ENCODE measurements at places on chromosomes 7 and 10. TPM values are rescaled to one million over a fixed set of nuclear protein-coding genes. Genes with fewer than 3 reads are reported as not detected.

GRCh38 chr7:43756368-43757072, 2.0 kb upstream of the BLVRA start:
- DNase-seq = peak; percentile 70

- DNase-seq = no peak
Measured at GRCh38 chr7:126953461-126953860, 299.3 kb downstream of the GRM8 start.

GRCh38 chr7:50216626-50217025, 87.9 kb upstream of the IKZF1 start:
- no peak for DNase-seq

- no peak for DNase-seq
Measured at GRCh38 chr10:69976795-69977546, 75.7 kb upstream of the MACROH2A2 start.

DNA sequence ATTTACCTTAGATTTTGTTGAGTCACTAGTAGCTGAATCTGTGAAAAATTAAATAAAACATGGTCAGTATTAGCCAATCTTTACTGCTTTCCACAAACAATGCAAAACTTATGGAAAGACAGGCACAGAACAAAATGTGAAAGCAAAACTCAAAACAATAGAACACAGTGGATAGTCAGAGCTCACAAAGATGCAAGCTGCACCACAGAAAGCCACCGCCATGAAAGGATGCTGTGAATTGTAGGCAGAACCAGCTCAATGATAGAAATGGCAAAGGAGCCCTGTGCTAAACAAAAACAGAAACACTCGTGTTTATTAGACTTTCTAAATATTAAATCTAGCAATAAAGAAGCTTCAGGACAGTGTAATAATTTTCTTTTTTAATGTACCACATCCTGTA, 134.4 kb downstream of the ARHGAP21 start:
- no peak for DNase-seq

- DNase-seq = no peak
Measured at GRCh38 chr7:21608465-21608864, 65.6 kb downstream of the DNAH11 start.

GRCh38 chr7:5458921-5459480, 35.4 kb upstream of the TNRC18 start:
- no peak for DNase-seq

- DNase-seq = peak; percentile 48
Measured at GRCh38 chr7:93160410-93160809, 12.2 kb upstream of the SAMD9L start.

SMKR1 gene
- not detected for total RNA-seq

Data from HFFc6 (cell line).